T-helper 22 cell (primary cell): ENCODE measurements at places on chromosomes 5 and 9.

GRCh38 chr5:131413605-131414559, 150.0 kb downstream of the CDC42SE2 start:
- DNase-seq: no peak

DNA sequence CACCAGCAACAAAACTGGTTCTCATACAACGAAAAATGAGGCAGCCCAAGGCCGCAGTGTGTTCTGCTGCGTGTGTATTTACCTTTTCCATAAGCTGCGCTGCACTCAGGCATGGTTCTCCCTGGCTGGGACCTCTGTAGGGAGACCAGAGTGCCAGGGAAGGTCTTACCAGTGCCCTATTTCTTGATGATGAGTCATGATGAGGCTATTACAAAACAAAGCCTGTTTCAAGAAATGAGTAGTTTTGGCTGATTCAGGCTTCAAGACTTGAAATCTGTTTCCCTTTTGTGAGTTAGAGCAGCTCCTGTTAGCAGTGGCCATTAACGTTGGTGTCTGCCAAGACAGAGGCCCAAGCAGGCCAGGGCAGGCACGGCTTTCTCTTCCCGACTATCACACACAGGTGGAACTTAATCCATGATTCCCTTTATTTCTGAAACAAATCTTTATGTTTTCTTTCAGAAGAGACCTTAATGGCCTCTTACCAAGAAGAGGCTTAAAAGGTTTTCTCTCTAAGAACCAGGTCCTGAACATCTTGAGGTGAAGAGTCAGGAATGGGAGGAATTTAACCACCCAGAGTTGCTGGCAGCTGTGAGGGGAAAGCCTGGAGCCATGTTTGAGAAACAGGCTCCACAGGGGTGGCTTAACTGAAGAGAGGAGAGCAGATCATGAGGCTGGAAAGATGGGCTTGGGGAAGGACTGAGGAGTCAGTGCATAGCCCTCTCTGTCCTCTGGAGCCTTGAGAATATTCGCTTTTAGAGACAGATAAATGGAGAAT, 41.4 kb upstream of the TIFAB start:
- DNase-seq: no peak

DNA sequence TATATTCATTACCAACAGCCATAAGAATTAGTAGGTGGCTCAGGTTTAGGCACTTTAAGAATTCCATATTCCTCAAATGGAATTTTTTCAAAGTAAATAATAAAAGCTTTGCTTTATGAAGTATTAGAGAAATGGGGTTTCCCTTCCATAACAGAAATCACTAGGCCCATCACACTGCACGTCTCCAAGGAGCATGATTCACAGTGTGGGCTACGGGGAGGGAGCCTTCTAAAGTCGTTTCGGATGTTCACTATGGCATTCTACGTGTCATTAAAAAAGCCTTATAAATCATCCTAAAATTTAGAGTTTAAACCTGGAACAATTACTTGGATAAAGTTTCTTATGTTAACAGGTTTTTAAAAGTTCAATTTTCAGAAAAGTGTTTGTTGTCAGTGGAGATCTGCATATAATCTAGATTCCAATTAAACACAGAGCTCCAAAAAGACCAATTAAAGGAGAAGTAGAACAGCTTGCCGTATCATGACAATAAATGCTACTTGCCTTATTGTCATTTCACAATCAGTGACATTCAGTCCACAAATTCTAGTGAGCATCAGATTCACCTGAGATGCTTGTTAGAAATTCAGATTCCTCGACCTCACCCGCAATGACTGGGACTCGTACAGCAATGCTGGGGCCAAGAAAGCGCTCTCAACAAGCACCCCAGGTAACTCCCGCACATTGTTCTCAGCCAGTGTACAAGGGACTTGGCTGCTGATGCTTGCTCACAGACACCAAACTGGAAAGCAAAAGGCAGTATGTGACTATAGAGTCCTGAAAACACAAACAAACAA, 115.7 kb downstream of the NFIB start:
- no peak for DNase-seq

DNA sequence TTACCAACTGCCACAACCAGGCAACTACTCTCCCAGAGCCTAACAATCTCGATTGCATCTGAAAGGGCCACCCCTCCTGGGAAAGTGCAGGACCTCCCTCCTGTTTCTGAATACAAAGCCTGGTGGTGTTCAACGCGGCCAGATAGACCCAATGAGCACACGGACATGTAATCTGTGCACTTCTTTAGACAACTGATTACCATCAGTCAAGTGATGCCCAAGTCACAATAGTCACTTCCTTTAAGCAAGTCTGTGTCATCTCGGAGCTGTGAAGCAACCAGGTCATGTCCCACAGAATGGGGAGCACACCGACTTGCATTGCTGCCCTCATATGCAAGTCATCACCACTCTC, 739 bp downstream of the C9orf72 start:
- DNase-seq: no peak

DNA sequence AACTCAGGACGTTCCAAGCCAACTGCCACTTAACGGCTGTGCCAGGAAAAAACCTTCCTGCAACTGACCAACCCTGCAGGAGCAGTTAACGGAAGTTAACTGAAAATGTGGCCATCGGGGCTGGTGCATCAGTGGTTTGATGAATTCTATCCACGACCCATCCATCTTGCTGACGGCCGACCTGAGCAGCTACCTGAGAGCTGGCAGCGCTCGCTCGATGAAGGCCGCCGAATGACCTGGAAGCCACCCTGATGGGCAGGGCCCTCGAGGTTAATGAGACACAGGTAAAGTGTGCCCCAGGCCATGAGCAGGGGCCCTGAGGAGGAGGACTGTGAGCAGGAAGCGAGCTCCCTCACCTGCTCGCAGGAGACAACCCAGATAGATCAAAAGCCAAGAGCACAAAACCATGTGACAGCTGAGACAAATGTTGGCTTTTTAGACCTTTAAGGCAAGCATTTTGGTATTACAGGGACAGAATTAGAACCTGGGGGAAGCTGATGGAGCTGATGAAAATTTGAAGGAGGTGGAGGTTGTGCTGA, 35.3 kb upstream of the FLT4 start:
- DNase-seq: no peak

DNA sequence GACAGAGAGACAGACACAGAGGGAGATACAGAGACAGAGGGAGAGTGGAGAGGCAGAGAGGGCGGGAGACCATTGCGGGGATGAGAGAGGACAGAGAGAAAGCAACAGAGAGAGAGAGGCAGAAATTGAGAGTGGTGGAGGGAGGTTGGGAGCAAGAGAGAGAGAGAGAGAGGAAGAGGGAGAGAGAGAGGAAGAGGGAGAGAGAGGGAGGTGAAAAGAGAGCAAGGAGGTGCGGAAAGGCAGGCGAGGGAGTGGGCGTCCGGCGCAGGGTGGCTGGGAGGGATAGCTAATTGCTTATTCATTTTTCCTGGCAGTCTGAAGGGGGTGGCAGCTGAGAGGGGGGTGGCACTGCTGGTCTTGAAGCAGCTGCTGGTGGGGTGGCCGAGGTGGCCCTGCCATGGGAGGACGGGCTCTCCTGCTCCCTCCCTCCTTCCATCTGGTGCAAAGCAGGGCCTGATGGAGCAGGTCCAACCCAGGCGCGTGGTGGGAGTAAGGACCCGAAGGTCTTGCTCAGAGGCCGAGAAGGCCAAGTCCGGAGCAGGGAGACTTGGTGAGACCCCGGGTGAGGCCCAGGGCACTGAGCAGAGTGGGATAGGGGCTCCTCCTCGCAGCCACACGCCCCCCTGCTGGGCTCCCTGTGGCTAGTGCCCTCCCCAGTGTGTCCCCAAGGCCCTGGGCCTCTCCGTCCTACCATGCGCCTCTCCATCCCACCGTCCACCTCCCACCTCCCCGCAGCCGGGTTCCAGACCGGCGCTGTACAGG, 25.3 kb upstream of the RNU6ATAC start:
- no peak for DNase-seq

DNA sequence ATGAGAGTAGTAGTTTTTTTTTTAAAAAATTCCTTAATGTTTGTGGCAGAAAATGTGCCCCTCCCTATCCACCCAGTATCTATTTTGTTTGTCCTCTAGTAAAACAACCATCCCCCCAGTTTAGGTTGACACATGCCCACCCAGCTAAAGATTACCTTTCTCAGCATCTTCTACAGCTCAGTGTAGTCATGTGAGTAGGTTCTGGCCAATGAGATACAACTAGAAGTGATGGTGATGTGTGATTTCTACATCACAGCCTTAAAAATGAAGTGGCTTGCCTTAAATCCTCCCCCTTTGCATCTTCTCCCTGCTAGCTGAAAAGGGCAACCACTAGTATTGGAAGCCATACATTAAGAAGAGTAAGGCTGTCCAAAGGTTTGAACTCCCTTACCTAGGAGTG, 14.9 kb downstream of the CHD1 start:
- DNase-seq: no peak

GRCh38 chr5:74587890-74588289, 52.6 kb downstream of the ENC1 start:
- DNase-seq: no peak
